ENCODE measurements at places on chromosomes 2 and 18.

DNA sequence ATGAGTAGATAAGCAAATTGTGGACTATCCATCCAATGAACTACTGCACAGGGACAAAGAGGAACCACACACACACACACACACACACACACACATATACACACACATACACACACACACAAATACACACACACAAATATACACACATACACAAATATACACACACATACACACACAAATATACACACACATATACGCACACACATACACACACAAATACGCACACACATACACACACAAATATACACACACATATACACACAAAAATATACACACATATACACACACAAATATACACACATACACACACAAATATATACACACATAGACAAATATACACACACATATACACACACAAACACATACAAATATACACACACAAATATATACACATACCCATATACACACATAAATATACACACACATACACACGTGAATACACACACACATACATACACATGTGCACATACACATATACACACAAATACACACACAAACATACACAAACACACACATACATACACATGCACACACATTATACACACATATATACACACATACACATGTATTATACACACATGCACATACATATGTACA lies 19.8 kb upstream of the EFHD1 start:
- no peak for DNase-seq

- no peak for DNase-seq
Measured at GRCh38 chr2:7895289-7895688, 786.6 kb upstream of the ID2 start.

GRCh38 chr2:70300771-70301343 lies 1.0 kb downstream of the FAM136A start:
- no peak for DNase-seq

DNA sequence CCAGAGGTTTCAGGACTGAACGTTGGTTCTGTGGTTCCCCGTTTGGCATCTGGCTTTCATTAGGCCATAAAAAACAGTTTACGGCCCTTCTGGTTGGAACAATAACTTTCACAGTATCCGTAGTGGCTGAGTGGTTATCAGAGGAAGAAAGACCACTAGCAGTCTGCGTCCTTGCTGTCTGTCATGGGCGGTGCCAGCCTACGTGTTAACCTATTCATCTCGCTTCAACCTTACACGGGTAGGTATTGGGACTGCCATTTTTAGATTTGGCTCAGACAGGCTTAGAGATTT lies 42.6 kb upstream of the ROCK2 start:
- no peak for DNase-seq

DNA sequence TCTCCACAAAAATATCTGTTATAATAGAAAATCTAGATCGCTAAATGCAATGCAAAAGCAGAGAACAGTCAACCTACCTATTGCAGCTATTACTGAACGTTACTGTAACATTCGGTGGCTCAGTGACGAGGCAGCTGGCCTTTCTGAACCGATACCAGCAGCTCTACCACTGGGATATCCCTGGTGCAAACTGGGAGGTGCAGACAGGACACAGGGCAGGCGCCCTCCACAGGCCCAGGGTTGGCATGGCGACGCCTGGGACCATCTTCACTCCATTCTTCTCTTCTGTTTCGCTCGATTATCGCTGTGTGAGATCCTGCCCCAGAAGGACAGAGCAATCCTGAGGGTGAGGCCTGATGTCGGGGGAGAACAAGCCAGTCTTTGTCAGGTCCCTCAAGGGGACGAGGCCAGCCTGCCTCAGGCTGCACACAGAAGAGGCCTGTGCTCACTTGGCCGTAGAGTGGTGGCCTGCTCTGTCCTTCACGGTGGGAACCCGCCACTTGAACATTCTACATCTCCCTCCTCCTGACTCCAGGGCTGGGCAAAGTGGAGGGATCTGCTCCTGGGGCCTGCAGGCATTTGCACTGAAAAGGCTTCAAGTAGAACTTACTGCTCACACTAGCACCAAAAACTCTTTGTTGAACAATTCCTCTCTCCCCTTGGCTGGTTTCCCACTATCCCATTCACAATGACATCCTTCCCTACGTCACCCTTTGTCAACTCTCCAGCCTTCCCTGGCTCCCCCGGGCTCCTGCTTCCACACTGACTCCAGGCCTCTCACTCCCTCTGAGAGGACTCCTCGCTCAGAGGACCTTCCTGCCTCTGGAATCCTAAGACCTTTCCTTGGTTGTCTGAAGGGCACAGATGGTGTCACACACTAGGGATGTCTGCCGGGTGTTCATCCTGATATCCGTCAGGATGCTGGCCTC lies 49.7 kb downstream of the CYRIA start:
- DNase-seq: no peak

DNA sequence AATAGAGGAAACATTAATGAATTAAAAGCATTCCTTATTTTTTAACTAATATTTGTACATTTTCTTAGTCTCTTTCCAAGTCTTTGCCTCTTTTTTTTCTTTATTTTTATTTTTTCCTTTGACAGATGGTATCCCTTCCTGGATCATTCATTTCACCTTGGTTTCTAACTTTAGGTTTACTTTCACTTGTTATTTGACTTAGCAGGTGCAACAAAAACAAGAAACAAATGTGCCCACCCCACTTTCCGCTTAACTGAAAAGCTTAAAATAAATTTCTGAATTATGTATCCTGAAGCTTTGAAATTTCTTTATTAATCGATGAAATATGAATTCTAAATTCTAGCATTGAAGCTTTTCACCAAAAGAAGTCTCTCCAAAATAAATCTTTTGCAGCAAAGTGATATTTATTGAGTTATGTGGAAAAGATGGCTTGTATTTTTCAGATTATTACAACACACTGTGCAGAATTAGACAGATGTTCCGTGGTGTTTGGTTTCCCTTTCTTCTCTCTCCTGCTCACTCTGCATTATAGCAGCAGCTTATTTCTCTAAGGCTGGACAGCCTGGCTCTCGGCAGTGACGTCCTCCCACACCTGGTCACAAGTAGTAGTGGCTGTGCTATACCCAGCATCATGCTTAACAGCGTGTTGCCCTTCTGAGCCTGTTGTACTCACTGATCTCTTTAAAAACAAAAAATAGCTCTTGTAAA lies 99.1 kb upstream of the ZNF397 start:
- DNase-seq: no peak

GRCh38 chr2:201797175-201797840 lies 9.0 kb upstream of the CDK15 start:
- DNase-seq: no peak

All from hematopoietic multipotent progenitor cell treated with erythropoietin and hydrocortisone succinate and interleukin-3 and kit ligand, for 8 days (in vitro differentiated cells).